NCI-H1092 (cell line): ENCODE measurements at places on chromosomes 2 and 18.

DNA sequence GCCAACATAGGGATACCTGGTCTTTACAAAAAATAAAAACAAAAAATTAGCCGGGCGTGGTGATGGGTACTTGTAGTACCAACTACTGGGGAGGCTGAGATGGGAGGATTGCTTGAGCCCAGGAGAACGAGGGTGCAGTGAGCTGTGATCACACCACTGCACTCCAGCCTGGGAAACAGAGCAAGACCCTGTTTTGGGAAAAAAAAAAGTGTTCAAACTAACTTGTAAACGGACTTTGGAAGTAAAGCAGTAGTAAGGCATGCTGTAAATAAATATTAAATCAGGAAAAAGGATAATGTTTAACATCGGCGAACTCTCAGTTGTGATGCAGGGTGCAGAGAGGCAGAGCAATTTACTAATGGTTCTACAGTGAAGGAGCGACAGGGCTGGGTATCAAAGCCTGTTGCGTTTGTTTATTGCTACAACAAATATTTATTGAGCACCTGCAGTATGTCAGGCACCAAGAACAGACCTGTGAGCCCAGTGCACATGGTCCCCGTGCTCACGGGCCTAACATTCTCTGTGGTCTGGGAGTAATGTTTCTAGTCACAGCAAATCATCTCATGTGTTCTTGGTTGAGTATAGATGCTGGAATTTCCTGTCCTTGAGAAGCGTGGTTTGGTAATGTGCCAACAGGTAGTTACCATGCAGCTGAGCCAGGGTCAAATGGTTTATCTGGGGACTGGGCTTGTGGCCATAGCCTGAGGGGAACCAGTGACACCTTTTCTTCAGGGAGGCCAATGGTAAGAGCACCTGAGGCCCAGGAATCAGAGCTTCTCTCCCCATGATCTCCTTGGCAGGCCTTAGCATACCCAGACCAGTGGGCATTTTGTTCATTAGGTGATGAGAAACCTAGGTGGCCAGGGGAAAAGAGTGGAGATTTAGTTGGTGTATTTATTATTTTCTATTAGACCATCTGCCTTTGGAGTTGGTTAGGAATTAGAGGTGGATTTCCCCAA is 27.9 kb upstream of the GREB1 start:
- no peak for DNase-seq

DNA sequence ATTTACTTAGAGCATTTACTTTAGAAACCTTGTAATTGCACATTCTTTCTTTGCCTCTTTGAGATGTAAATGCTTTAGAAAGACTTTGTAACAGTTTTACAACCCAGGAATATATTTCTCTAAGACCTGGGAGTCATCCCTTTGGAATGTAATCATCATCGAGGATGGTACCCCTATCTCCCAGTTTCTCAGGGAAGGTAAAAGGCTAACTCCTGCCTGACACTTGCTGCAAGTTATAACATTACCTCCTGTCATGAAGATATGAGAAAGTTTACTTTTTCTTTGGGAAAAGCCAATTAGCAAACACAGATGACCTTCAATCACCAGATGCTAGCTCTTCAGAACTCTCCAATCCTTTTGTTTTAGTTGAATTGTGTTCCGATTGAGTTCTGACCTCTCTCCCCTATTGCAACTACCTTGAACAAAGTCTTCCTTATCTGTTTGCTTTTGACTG is 420.3 kb upstream of the FSIP2 start:
- no peak for DNase-seq

DNA sequence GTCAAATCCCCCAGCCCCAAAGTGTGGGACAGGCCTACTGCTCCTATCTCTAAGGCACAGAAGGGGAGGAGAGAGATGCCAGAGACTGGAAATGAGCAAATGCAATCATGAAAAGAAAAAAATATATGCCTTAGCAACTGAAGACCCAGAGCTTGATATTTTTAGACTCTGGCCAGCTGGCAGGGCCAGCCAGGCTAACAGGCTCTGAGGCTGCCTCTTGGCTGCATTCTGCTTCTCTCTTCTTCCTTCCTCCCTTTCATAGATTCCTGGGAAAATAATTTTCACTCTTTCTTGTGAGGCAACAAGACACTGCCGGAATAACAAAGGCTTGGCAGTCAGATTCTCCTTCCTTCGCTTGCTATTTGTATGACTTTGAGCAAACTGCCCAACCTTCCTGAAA is 209.1 kb downstream of the RAD51AP2 start:
- DNase-seq, result no peak

DNA sequence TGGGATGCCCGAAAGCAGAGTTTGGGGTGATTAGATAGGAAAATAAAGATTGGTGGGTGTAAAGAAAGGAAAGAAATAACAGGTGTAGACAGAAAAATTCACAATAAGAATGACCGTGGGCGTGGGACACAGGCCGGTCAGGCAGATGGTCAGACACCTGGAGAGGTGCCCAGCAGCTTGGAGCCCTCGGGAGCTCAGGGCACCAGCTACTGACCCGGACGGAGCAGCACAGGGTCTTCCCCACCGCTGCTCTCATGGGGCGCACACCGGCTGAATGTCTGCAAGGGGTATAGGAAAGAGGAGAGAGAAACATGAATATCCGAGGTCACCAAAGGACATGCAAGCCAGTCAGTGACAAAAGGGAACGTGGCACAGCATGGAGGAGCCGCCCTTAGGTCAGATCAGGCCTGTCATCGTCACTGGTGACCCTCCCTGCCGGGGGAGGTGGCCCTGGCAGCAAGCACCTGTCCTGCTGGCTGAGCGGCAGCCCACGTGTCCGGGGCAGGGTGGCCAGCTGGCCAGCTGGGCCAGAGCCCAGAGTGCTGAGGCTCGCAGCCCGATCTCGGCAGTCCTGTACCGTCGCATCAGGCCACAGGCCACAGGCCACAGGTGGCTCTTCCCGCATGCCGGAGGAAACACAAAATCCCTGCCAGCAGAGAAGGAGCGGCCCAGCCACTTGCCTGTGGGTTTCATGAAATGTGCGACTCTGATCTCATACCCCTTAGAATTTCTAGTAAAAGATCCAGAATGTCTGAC is 112.0 kb upstream of the NDUFV2 start:
- no peak for DNase-seq

DNA sequence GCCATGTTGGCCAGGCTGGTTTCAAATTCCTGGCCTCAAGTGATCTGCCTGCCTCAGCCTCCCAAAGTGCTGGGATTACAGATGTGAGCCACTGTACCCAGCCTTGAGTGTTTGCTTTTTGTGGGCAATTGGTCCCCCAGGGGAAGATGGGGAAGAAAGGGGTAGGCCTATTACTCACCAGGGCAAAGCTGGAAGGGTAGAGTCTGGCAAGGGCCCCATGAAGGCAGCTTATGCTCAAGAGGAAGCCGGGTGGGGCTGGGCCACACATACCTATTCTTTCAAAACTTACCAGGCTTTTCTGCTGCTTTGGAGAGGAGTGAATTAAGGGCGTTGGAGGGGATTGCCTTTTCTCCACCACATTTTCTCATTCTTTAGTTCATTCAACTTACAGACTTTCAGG is 24.5 kb upstream of the CD28 start:
- DNase-seq, result no peak

- DNase-seq, result no peak
Measured at GRCh38 chr2:30393510-30393909, 53.5 kb upstream of the LCLAT1 start.

- no peak for DNase-seq
Measured at GRCh38 chr2:227761740-227762476, 16.2 kb downstream of the SCYGR8 start.

- no peak for DNase-seq
Measured at GRCh38 chr2:128375454-128375853, 56.8 kb upstream of the HS6ST1 start.

DNA sequence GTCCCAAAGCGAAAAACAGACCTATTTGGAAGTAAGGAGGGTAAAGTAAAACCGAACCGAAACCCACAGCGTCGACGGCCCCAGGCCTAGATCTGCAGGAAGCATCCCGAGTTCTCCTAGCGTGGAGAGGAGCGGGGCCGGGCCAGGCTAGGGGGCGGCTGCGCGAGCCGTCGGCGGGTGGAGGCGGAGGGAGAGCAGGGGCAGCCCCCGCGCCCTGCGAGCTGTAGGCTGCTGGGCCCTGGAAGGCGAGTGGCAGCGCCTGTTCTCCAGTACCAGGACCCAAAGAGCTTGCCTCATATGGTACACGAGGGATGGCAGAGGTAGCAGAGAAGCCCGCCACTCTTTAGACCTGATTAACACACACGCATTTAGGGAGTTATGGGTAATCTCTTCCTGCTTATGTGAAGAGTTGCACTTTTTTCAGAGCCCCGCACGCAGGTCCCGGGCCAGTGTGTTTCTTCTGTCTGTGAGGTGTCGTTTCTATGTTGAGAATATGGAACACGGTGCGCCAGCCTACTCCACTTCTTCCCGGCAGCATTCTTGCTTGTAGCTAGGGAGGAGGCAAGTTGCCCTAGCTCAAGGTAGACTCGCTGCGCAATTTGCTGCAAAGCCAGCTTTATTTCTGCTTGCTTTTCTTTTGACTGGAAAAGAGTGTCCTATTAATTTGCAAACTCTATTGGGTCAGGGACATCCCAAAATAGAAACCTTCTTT is 71.1 kb downstream of the ARHGEF33 start:
- no peak for DNase-seq

- no peak for DNase-seq
Measured at GRCh38 chr18:52156166-52156565, 183.8 kb upstream of the DCC start.

DNA sequence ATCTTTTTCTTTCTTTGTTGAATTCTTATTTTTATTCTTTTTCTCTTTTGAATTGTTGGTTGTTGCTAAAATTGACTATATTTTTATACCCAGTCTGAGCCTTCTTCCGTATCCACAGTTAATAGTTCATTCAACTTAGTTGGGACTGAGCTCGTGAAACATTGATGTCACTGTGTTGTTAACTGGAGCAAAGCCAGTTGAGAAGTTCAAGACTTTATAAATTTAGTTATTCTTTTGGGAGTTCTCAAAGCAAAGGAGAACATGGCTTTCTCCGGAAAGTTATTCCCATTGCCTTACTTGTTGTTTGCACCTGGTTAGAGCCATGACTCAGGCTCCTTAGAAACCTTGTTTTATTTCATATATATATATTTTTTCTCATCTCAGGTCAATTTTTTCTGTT is 8.8 kb downstream of the CTLA4 start:
- no peak for DNase-seq
